GM23248 (cell line): ENCODE measurements at places on chromosomes 3 and 15. TPM values are rescaled to one million over a fixed set of nuclear protein-coding genes. Genes with fewer than 3 reads are reported as not detected.

The FANCD2OS gene
- not detected in 2 replicates for polyA plus RNA-seq

The SLC22A14 gene
- polyA plus RNA-seq: 0.08 TPM in 1 of 2 replicates, not detected in the other

The CAPN3 gene
- polyA plus RNA-seq: 1.8 and 2.2 TPM in 2 replicates

The GOLGA8T gene
- polyA plus RNA-seq: not detected in 2 replicates

The MESP2 gene
- not detected in 2 replicates for polyA plus RNA-seq

The CNTN3 gene
- 4.3 and 5.6 TPM in 2 replicates for polyA plus RNA-seq

The ACKR4 gene
- 13.4 and 14.8 TPM in 2 replicates for polyA plus RNA-seq

The PPP1R14D gene
- polyA plus RNA-seq: not detected in 2 replicates

The PLSCR2 gene
- polyA plus RNA-seq: not detected in 2 replicates

The GABRR3 gene
- not detected in 2 replicates for polyA plus RNA-seq

- no peak for DNase-seq
Observed at GRCh38 chr3:50455161-50456018, 48.0 kb downstream of the CACNA2D2 start.

GRCh38 chr3:26229801-26230200, 392.8 kb upstream of the LRRC3B start:
- no peak for DNase-seq

DNA sequence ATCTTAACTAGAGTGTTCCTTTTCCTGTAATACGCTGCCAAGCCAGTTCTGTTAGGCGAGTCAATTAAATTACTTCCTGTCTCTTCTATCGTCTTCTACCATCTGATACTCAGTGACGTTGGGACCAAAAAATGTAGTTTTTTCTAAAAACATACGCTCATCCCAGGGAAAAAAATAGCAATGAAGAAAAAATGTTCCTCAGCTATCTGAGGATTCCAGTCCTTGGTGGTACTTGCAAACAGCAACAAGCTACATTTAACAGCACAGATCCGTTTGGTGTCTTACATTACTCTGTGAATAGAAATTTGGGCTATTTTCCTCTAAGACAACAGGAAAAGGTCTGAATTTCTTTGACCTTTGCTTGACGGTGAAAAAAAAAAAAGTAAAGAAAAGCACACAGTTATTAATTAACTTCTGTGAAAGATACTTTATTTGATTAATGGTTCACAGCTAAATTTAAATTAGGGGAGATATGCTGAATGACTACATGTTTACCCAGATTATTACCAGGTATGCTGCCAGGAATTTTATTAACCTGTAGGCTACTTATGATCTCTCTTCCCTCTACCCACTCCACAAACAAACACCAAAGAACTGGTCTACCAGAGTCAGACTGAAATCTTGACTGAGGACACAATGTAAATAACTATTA, 254.4 kb upstream of the ZPLD1 start:
- DNase-seq: peak; percentile 91

GRCh38 chr3:183211352-183211751, 41.7 kb upstream of the B3GNT5 start:
- DNase-seq: no peak

- DNase-seq: peak; percentile 95
Observed at GRCh38 chr3:57706462-57706861, 13.6 kb upstream of the DENND6A start.

GRCh38 chr3:20074226-20075063, 34.2 kb downstream of the KAT2B start:
- DNase-seq: peak; percentile 54

- DNase-seq: peak; percentile 83
Observed at GRCh38 chr3:158105710-158106253, 438 bp downstream of the SHOX2 start.

DNA sequence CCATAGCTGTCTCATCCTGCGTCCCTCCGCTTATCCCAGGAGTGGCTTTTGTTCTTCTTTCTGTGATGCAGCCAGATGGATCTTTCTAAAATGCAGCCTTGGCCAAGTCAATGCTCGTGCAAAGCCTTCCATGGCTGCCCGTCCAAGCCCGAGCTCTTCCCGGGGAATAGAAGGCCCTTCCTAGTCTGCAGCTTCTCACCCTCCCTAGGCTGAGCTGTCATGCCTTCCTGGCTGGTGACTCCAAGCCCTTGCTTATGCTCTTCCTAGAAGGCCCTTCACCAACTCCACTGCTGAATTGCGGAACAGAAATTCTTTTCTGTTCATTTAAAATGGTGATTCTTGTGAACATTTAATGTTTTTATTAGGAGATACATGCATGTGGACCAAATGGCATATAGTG, 95.9 kb downstream of the SMAD6 start:
- peak; percentile 73 for DNase-seq

- DNase-seq: peak; percentile 81
Observed at GRCh38 chr3:51099794-51100535, 285.1 kb upstream of the MANF start.

DNA sequence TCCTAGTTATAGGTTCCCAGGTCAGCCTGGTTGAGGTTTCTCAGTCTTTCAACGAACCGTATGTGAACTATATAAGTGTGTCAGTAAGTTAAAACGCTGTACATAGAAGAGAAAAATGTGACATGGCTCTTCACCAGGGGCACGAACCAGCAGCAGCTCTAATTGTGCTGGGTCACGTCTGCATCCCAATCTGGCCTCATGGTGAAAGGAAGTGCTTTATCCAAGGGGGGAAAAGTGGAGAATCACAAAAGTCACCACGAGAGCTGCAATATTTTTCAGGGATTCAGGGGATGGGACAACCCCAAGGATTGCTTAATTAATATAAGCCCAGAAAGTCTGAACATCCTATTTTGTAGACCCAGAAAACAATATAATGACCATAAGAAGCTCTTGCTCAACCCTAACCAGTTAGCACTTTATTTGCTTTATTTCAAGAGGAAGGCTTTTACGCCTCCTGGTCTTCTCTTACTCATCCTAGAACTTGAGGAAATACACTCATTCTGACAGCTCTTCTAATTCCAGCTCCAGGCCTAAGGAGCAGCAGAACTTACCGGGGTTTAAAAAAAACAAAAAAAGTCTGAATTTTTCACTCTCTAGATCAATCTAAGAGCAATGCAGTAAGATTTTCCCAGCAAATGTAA, 16.5 kb downstream of the ANXA2 start:
- peak; percentile 88 for DNase-seq

DNA sequence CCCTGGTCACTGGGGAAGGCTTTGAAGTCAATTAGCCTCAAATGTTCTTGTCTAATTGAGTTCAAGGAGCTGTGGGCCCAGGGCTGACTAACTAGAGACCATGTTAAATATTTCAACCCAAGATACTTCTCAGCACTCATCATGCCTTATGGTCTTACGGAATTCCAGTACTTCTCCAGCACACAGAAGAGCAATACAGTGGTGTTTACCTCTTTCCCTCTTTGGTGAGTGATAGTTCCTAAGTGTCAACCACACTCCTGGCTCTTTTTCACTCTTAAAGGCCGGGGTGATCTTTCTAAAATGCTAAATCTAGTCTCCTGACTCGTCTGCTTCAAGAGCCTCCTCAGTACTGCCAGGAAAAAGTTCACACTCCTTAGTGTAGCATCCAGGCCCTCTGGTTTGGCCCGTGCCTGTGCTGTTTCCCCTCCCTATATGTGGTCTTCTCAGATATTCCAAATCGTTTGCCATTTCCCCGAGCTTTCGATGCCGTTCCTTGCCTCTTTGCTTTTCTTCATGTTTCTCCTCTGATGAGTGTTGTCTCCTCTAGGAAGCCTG, 4.7 kb downstream of the MYZAP start:
- no peak for DNase-seq

GRCh38 chr3:155608228-155608920, 136.5 kb downstream of the PLCH1 start:
- no peak for DNase-seq

- peak; percentile 96 for DNase-seq
Observed at GRCh38 chr15:60932051-60932915, 296.8 kb downstream of the RORA start.

DNA sequence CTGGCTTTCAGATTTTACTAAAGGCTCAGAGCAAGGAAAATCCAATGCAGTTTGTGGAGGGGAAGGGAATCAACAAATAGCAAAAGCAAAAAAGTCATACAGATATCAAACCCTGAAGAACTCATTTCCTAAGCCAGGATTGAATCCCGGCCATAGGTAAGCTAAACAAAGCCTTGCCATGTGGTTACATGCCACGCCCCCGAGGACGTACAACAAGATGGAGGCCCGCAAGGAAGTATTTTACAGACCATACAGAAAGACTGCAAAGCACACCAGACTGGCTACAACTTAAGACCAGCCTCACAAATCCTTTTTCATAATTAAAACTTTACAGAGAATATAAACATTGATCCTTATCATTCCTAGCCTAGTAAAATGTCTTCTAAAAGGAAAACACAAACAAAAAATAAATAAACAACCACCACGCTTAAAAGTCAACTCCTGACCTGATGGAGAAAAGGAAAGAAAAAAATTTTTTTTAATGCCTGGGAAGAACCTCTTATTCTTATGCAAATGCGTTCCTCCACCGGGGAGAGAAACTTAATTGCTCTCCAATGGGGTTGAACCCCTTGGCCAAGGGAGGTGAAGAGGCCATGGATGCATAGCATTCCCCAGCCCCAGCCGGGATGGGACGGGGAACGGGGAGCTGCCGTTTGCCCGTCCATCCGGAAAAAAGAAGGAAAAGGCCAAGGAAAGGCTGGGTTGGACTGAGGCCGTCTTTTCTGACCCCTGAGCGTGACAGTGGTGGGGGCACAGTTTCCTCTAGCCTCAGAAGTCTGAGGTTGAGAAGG, 39.3 kb downstream of the IL1RAP start:
- DNase-seq: no peak

- no peak for DNase-seq
Observed at GRCh38 chr3:29144361-29144760, 136.5 kb upstream of the RBMS3 start.

DNA sequence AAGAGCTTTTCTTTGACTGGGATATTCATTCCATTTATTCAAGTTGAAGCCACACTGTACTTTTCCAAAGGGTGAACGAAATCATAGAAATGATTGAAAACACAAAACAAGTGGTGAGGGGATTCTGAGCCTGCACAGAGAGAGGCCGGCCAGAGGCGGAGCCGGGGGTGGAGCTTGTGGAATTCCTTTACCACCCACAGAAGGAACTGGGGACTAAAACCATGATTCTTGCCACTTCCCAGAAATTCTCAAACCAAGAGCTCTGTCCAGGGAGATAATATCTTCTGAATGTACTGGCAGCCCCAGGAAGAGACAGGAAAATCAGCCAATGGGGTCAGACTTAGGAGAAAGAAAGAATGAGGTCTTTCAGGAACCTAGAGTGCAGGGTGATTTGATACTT, 20.8 kb downstream of the FBN1 start:
- no peak for DNase-seq

GRCh38 chr3:138862924-138863775, 28.4 kb upstream of the PIK3CB start:
- DNase-seq: peak; percentile 89

GRCh38 chr15:88300089-88300488, 43.5 kb upstream of the NTRK3 start:
- DNase-seq: no peak

GRCh38 chr3:15923640-15924405, 126.0 kb upstream of the ANKRD28 start:
- DNase-seq: peak; percentile 41

DNA sequence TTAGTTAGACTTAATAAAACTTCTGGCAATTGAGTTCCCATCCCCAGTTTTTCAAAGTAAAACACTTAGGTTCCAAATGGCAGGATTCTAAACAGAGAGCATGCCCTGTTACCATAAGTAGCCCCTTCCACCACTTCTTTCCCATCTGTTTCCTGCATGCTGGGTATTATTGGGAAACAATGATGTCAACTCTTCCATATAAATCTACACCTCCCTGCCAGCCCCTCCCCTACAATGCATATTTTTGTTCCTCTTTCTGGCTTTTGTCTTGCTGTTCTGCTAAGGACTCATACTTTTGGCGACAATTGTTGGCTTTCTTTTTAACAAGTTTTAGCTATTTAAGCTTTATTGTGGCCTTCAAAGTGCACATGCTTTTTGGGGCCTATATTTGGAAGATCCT, 11.1 kb downstream of the ARHGAP31 start:
- peak; percentile 56 for DNase-seq

GRCh38 chr3:53571264-53571663, 76.9 kb downstream of the CACNA1D start:
- no peak for DNase-seq

DNA sequence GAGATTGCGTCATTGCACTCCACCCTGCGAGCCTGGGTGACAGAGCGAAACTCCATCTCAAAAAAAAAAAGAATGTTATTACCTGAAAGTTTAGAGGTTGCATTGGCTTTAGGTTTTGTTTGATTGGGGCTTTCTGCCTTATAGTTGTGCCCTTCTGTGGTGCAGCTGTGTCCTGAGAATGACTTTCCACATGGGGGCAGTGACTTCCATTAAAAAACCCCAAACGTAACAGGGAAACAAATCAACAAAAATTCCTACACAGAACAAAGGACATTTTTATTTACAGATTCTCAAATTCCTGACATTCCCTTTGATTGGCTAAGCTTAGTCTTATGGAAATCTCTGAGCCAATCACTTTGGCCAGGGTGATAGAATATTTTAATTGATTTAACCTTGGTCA, 154.1 kb upstream of the GPR149 start:
- DNase-seq: no peak

DNA sequence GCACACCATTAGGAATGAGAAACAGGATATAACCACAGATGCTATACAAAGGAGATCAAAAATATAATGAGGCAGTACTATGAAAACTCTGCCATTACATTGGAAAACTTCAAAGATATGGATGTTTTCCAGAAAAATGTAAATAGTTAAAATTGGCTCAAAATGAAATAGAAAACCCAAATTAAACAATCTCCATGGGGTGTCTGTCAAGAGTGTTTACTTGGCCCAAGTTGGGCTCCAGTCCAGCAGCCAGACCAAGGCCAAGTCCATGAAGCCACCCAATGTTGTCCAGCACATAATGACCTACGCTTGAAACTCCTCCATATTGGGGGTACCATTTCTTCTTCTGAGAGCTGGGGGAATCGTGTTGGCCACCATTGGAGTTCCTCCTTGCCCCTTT, 37.1 kb downstream of the CTXND1 start:
- no peak for DNase-seq

GRCh38 chr3:141876381-141876890, at the start of gene ATP1B3:
Gene ATP1B3, plus strand, starts transcription at chr3:141876643. Its CDS starts 159 bp downstream, at chr3:141876802.
- DNase-seq: peak; percentile 94

DNA sequence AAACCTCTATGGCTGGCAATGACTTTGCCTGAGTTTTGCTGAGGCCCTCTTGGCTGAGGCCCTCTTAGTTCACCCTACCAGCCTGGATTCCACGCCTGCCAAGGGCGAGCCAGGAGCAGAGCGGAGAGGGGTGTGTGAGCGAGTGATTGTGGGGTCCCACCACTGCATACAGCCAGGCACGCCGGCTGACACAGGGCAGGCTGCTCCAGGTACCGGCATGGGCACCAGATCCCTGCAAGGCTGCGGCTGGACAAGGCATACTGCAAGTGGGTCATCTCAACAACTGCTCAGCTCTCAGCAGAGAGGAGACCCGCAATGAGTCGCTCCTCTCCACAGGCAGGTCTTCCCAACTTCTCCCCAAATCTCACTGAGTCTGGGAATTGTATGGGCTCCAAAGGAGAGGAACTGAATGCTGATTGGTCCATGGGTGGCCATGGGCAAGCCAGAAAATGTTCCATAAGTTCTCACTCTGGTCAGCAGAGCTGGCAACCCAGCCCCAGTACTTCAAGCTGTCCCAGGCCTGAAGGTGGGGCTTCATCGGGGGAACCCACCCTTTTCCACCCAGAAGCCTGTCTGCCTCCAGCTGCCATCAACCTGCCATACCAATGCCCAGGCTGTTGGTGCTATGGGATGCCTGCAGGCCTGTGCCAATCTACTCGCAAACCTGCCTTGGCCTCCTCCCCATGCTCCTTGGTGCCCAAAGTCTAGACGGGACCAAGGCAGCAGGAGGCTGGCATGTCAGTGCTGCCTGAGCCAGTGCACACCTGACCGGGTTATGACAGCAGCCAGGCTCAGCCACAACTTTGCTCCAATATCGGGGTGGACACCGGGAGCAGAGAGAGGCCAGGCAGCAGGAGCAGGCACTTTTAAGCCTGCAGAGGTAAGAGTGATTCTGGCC, 1273.6 kb upstream of the GBE1 start:
- DNase-seq: no peak
